Effector CD4-positive, alpha-beta T cell (primary cell): ENCODE measurements at places on chromosomes 7 and 10.

DNA sequence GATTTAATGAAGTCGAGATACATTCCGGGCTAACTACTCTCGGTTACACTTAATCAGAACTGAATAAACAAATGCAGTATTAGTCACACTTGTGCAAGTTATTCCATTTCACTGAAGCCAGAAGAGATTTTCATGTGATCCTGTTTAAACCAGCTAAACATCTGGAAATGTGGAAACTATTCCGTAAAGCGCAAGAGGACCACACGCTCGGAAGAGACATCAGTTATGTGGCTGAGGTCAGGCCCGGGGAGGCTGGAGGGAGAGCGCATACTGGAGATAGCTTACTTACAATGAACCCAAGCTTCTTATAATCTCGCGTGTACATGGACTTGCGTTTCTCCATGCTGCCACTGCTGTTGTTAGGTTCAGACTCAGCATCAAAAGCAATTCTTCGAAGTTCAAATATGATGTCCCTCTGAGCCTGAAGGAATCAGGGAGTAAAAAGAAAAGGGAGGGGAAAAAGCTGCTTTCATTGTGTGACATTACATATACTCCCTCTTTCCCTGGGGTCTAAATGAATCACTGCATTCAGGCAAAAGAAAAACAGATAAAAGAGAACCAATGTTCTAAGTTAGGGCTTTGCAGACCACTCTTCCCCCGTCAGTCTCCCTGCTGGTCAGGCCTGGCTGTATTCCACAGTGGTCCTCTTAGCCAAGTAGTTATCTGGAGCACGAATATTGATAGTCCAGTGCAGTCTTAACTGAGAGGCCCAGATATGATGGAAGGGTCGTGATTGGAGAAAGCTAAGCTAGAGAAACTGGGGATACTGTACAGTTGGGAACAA lies 237.4 kb downstream of the ELMO1 start:
- no peak for DNase-seq

DNA sequence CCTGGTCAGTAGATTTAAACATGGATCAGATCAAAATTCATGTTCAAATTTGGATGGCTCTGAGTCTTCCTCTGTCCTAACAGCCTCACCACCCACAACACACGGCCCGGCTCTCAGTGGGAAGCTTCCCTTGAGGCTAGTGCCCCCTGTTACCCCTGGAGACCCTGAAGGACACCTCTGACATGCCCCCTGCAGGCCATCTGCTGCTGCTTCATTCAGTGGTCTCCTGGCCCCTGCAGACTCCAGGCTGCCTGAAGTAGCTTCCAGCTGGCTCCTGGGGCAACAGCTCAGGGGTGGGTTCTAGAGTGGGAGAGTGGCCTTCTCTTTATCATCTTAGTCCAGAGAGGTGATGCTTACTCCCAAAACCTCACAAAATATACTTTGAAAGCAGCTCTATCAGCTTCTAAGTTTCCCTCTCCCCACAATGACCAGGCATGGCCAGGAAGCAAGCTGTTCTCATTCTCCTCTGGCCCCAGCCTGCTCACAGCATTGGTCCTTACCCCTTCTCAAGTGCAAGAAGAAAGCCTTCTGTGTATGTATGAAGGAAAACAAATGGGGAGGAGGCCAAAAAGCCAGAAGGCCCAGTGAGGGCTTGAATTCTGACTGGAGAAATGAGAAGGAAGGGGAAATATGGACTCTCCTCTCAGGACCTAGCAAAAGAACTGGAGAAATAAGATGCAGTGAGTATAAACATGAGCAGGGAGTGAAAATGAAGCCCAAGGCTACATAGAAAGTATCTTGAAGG lies 189.6 kb upstream of the INHBA start:
- no peak for DNase-seq

GRCh38 chr10:50373821-50374501 lies 122.6 kb upstream of the ASAH2 start:
- no peak for DNase-seq

DNA sequence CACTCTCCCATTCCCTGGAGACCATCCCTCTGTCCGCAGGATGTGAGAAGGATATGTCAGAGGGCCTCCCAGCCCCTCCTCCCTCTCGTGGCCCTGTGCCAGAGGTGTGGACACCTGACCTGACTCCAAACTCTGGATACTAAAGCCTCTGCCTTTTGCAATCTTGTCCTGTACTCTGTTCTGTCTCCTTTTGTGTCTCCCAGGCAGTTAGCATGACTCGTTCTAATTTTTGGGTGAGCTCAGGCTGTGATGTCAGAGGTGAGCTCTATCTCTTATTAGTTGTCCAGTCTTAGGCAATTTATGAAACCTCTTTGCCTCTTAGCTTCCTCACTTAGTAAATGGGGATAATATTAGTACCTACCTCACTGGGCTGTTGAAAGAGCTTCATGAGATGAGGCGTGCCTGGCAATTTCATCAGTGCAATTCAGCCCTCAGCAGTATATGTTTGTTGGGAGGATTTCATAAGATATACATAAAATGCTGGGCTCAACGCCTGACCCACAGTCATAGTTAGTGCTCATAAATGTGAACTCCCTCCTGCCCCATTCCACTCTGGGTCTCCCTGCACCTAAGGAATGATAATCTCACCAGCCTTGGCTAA lies 10.9 kb downstream of the MARVELD1 start:
- DNase-seq, result no peak

- DNase-seq, result no peak
These were observed 3.3 kb downstream of the SUN3 start for GRCh38 chr7:48025624-48026023.
